Cardiac muscle cell (in vitro differentiated cells and primary cell): ENCODE measurements at places on chromosomes 4 and X.

DNA sequence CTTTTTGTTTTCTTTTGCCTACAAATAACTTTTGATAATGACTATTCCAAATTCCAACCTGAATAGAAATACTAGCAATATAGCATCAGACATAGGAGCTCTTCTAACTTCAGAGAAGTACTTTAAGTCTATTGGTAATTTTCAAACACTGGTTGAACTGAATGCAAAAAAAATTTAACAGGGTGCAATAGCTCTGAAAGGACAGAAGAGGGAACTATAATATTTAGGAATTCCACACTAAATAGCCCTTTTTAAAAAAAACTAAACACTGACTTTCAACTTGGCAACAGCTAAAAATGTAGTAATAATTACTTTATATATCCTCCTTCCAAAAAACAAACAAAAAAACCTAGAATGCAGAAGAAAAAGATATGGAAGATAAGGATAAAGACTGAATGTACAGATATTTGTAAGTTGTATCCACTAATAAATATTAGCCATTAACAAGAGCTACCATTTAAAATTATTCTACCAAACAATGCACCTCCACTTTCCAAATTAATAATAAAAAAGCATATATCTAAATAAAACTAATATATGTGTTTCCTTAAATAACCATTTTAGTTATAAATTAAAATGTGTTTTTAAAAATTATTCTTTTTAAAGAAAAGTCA, 81.4 kb downstream of the FBXW7 start:
- DNase-seq: peak; percentile 51

DNA sequence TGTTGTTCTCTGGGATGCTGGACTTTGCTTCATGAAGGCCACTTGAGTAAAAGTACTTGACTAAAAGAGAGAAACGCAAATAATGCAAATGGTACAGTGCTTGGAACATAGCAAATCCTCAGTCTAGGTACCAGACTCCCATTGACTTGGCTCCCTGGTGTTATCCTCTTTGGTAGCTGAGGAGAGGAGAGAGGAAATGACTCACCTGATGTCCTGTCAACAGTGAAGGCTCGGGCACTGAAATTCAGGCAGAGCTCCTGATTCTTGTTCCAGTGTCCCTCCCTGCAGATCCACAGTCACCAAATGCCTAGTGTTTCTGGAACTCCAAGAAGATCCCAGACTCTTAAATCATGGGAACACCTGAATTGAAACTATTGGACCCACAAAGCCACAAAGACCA, 22.5 kb upstream of the TCEAL4 start:
- DNase-seq: no peak

DNA sequence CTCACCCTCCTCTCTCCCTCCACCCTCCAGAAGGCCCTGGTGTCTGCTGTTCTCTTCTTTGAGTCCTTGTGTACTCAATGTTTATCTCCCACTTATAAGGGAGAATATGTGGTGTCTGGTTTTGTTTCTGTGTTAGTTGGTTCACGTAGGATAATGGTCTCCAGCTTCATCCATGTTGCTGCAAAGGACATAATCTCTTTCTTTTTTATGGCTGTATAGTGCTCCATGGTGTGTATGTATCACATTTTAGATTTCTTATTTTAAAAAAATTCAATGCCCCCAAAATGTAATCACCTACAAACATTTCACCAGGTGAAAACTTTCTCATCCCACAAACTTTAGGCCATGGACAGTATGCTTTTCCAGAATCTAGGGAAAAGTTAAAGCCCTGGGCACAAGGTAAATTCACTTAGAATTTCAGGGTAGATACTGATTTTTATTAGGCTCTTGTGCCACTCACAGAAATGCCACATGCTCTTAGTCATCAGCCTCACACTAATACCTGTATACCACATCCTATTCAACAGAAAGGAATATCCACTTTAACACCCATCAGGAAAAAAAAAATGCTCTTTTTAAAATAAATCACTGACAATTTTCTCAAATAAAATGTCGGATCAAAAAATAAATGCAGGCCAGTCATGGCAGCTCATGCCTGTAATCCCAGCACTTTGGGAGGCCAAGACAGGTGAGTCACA, 104.8 kb upstream of the ENPP6 start:
- no peak for DNase-seq

DNA sequence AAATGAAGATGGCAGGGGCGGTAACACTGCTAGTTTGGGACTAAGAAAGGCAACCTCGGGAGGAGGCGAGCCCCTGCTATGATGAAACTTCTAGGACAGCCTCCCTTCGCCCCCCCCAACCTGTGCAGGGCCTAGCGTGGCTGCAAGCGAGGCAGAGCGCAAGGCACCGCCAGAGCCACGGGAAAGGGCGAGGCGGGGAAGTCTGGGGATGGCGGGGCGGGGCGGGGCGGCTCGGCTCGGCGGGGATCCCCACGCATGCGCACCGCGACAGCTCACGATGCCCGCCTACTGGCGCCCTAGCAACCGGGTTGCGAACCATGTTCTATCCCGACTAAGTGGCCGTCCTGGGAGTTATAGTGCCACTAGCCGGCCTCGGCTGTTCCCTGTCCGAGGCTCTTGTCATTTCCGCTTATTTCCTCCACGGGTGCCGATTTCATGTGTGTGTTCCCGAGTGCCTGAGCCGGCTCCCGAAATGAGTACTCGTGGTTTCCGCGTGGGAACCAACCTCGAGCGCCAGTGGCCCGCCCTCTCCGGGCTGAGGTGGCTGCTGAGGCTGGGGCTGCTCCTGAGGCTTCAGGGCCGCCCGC, 28.7 kb upstream of the RBMX start:
- peak; percentile 84 for DNase-seq

- peak; percentile 81 for DNase-seq
These were observed 20.8 kb downstream of the USO1 start for GRCh38 chr4:75745161-75745560.

GRCh38 chr4:173417833-173418232, 18.9 kb upstream of the SCRG1 start:
- no peak for DNase-seq

GRCh38 chr4:64727960-64728359, 318.7 kb upstream of the TECRL start:
- no peak for DNase-seq

GRCh38 chrX:125646195-125646594, 326.5 kb downstream of the TEX13C start:
- no peak for DNase-seq

GRCh38 chr4:53987761-53988171, 76.6 kb downstream of the CHIC2 start:
- DNase-seq: peak; percentile 49

DNA sequence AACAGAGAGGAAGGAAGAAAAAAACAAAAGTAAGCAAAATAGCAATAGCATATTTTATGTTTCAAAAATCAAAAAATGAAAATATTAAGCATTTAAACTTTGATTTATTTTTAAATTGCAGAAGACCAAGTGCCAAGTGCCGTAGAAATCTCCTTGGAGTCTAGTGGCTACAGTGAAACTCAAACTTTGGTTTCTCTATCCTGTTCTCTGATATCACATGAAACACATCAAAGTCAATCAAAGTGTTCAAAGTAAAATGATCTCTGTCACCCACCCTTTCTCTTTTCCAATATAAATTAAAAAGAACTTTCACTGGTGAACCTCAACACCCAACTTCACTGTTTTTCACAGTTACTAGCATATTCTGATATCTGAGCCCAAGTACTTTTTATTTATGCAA, 81.1 kb downstream of the HADH start:
- DNase-seq: no peak

DNA sequence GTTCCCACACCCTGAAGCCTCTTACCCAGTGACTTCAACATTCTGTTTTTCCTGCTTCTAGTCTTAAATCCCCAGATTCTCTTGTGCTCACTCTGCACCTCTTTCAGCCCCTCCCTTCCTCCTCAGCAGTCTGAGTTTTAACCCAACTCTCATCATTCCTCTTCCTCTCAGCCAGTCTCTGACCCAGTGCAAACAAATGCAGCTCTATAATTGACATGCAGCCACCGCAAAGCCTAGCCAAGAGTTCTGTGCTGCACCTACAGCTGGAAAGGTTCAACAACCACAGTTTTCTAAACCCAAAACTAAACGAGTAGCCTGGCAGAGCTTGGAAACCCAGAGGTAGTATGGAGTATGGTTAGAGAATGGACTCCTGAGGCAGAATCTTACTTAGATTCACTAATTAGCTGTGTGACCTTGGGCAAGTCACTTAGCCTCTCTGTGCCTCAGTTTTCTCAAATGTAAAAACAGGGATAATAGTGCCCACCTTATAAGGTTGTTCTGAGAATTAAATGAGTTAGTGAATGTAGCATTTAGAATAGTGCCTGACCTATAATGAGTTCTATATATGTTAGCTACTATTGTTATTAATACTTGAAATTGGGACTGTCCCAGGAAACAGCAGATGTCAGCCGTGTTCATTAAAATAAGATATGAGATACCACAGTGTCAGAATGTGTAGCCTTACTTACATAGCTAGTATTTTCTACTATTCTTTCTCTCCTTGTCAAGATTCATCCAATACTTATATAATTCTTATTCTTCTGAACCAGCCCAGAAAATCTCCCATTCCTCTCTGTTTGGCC, 3.5 kb downstream of the TMEM154 start:
- no peak for DNase-seq

GRCh38 chrX:152418025-152418424, 33.1 kb downstream of the GABRA3 start:
- DNase-seq: no peak

DNA sequence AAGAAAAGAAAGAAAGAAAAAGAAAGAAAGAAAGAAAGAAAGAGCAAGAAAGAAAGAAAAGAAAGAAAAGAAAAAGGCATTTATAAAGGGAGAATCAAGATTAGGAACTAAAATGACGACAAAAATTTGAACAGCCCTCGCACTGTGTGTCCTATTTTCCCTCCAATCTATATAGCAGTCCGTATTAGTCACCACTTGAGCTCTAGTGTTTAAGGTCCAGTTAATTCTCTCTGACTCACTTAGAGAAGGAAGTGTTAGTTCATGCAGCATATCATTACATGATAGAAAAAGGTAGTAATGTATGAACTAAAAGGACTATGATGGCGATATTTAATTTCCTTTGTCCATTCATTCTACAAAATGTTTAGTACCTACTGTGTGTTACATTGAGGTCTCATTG, 122.7 kb downstream of the CBLL2 start:
- no peak for DNase-seq

DNA sequence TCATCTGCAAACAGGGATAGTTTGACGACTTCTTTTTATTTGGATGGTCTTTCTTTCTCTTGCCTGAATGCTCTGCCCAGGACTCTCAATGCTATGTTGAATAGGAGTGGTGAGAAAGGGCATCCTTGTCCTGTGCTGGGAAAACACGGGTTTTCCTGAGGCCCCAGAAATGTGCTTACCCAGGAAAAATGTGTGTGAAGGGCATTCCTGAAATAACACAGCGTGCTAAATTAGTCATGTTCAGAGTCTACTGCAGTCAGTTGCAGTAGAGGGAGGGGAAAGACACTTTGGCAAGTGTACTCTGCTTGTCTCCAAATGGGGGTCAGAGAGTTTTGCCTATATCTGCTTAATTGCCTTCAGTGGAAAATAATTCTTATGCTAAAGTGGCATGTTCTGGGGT, 153.9 kb downstream of the CCNG2 start:
- DNase-seq: no peak

- DNase-seq: no peak
These were observed 5.0 kb upstream of the RNF175 start for GRCh38 chr4:153764601-153765368.

- no peak for DNase-seq
These were observed 73.2 kb upstream of the NKX1-1 start for GRCh38 chr4:1479454-1479853.

- DNase-seq: no peak
These were observed 80.2 kb upstream of the MAMLD1 start for GRCh38 chrX:150282953-150283352.

DNA sequence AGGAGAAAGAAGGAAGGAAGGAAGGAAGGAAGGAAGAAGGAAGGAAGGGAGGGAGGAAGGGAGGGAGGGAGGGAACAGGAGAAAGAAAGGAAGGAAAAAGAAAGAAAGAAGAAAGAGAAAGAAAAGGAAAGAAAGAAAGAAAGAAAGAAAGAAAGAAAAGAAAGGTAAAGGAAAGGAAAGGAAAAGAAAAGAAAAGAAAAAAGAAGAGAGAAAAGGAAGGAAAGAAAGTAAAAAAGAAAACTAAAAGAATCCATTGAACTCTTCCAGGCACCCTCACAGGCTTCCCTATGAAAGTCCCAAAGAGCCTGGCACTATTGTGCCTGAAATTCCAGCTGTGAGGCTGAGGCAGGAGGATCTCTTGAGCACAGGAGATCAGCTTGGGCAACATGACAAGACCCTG, 11.5 kb downstream of the ABCG2 start:
- DNase-seq: no peak

- no peak for DNase-seq
These were observed 163.9 kb upstream of the SLC7A11 start for GRCh38 chr4:138405934-138406567.

GRCh38 chr4:102585329-102585728, 84.2 kb downstream of the NFKB1 start:
- no peak for DNase-seq

DNA sequence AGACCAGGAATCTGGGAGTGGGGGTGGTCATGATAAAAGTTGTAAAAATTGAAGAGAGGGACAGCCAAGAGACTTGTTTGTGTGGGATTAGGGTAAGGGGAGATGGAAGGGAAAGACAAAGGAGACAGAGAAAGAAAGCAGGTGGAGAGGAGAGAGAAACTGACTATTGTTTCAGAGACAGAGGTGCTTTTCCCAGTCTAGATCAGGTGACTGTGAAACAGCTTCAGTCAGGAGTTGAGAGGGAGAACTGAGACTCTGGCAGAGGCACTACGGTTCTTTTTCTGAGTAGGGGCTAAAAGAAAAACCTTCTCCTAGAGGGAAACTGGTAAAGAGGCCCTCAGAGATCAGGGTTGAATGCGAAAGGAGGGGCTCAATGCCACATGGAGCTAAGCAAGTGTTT, 106.4 kb downstream of the KDR start:
- no peak for DNase-seq

DNA sequence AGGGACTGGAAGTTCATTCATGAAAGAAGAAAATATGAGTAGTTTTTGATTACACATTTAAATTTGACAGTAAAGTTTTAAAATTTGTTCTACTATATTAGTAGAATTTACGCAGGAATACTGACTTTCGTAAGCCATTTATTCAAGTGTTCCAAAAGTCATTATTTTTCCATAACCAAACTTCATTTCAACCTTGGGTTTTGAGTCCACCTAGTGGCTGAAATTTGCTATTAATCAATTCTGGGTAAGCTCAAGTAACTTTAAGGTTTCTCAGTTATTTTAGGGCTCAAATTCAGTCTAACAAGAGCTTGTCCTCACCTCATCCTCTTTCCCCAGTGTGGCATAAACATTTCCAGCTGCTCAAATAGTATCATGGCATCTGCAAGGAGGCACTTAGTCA, 175.4 kb downstream of the SH3BGRL start:
- DNase-seq: peak; percentile 45

- DNase-seq: no peak
These were observed 18.4 kb downstream of the NMU start for GRCh38 chr4:55617587-55618197.

DNA sequence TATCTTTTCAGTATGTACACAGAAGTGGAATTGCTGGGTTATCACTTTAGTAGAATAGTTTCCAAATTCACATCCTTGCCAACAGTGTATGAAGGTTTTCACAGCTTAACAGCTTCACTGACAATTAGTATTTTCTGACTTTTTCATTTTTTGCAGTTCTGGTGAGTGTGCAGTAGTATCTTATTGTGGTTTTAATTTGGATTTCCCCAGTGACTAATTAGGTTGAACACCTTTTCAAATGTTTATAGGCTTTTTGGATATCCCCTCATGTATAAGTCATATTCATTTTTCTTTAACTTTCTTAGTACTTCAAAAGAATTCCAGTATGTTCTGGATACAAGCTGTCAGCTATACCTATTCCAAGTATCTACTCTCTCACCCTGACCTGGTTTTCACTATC, 37.1 kb downstream of the BRCC3 start:
- no peak for DNase-seq
